ENCODE measurements at places on chromosomes 11 and 22.

GRCh38 chr11:69585385-69585784 lies 55.6 kb upstream of the CCND1 start:
- DNase-seq, result no peak

- no peak for DNase-seq
These were observed 1170.1 kb downstream of the LRRC4C start for GRCh38 chr11:40289370-40289769.

DNA sequence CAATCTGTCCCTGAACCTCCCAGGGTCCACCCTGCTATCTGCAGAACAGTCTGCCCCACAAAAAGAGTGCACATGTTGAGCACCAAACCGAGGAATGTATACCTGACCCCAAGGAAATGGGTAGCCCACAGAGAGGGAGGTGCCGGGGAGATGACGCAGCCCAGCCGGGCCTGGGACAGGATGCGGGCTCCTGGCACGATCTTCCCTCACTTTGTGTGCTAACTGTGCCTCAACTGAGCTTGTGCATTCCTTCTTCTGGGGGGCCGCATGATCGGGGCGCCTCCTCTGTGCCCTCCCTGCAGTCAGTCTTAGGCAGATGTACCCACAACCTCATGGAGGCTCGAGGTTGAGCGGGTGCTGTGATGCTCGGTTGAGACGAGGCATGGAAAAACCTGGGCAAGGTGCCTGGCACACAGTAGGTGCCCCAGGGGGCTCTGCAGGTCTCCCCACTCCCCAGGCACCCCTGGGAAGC lies 2.4 kb downstream of the GAS2L1 start:
- no peak for DNase-seq

DNA sequence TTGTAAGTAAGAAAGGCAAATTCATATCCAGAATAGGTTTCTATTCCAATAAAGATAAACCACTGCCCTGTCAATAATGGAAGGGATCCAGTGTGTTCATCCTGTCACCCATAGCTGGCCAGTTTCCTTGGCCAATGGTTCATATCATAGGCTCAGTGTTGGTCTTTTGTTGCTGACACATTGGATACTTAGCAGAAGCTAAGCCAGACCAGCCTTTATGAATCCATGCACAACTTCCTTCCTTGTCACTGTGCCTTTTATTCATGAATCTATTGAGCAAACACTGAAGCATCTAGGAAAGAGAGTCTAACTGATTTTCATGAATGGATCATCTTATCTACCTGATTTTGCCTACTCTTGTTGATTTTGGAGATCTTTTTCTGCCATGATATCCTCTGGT lies 20.0 kb downstream of the OR2AT4 start:
- DNase-seq, result no peak

GRCh38 chr11:83681906-83682610 lies 395.9 kb upstream of the CCDC90B start:
- no peak for DNase-seq

- no peak for DNase-seq
These were observed 8.2 kb upstream of the MUC5AC start for GRCh38 chr11:1149545-1149944.

GRCh38 chr11:48900131-48900800 lies 83.4 kb downstream of the TRIM51G start:
- no peak for DNase-seq

DNA sequence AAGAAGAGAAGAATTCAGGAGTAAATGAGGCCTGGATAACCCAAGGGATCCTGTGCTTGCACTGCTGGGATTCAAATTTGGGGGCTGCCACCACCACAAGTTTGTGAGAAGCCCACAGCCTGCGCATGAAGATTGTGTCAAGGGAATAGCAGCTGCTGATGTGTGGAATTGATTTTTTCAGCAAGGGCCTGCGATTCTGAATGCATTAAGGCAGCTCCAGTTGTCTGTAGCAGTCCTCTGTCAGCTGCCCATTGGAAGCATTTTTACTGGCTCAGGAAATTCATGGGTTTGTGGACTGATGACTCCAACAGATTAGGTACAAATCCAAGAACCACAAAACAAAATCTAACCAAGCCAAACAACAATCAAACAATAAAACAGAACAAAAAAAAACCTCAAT lies 14.0 kb downstream of the ARVCF start:
- no peak for DNase-seq

DNA sequence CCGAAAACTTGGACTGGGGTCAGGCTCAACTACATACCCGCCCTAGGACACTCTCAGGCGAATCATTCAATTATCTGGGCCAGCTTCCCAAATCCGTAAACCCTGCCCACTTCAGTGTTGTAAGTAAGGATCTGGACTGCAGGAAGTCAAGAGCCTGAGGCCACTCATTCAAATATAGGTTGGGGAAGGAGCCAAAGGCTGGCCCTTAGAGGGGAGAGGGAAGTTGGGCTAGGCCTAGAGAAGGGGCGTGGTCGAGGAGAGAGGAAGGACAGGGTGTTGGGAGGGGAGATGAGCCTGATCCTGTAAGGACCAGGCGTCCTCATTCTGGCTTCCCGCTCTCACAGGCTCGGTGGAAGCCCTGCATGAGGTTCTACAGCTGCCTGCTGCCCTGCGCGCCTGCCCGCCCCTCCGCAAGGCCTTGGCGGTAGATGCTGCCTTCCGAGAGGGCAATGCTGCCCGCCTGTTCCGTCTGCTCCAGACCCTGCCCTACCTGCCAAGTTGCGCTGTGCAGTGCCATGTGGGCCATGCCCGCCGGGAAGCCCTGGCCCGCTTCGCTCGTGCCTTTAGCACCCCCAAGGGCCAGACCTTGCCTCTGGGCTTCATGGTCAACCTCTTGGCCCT lies 3.0 kb downstream of the SAC3D1 start:
- no peak for DNase-seq

DNA sequence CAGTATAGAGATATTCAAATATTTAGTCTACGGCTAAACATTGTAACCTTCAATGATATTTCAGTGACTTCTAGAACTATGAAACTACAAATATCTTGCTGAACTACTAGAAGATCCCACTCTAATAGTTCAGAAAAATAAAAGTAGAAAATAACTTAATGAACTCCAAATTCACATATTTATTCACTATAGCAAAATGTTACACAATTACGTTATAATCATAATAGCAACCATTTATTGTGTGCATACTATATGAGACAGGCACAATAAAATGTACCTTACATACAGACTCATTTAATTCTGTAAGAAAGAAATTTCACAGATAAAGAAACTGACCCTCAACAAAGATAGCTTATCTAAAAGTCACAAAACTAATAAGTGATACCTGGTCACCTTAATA lies 57.9 kb downstream of the F2 start:
- no peak for DNase-seq

DNA sequence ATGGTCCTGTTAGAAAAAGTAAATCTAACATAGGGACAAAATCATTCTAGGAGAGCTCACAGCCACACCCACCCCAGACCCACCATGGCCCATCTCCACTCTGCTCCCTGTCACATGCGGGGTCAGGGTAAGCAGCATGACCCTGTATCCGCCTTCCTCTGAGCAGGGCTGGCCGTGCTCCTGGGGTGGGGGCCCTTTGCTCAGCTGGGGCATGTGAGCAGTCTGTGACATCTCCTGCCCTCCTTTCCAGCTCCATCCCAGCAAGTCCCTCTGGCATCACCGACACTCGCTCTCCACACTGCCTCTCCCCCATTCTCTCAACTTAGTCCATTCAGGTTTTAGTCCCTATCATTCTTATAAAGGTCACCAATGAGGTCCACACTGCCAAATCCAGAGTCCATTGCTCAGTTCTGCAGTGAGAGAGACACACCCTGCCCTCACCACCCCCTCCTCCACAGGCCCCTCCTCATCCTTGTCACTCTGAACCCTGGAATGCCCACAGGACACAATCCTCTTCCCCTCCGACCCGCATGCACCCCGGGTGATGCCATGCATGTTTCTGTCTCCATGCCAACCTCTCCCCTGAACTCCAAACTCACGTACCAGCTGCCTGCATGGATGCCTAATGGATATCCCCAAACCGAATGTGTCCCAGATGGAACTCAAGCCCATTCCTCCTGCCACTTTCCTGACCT lies 65.1 kb upstream of the PITPNB start:
- DNase-seq, result no peak

DNA sequence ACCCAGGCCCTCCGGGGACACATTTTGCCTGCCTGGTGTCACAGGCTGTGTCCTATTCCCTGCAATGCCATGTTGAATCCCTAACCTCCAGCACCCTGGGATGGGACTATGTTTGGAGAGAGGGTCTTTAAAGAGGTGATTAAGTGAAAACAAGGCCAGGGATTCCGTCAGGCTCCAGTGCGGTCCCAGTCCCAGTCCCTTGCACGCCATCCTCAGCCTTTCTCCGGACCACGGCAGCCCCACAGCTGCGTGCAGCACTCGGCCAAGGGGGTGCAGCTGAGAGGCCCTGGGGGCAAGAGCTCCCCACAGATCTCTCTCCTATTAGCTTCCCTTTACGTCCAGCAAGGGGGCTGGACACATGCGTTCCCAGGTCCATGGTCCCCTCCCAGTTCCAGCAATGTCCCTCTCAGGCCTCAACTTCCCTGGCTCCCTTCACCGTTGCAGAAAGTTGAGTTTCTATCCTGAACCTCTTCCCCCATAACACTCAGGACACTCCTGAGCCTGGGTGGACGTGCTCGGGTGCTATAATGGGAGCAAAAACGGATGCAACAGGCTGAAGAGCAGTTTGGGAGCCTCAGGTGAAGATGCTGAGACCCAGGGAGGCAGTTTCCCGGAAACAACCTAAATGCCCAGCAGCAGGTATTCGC lies 1422.7 kb downstream of the BRD1 start:
- DNase-seq, result no peak

DNA sequence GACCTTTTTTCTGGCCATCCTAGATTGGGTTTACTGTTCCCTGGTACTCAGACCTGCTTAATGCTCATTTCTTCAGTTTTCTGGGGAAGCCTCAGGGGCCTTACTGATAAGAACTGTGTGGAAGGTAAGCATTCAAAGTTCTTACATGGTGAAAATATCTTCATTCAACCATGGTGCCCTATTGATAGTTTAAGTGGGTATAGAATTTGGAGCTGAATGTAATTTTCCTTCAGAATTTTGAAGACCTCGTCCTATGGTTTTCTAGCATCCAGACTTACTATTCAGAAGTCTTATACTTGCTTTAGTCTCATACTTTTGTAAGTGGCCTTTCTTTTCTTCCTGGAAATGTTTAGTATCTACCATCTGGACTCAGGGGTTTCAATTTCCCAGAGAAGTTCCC lies 75.7 kb downstream of the CDKN1C start:
- DNase-seq, result no peak

All from stimulated activated CD8-positive, alpha-beta memory T cell treated with anti-CD3 and anti-CD28 coated beads, Interleukin-7, amount 100 ng/mL, for 1 hour (primary cell).